ENCODE measurements at places on chromosomes 6 and 20.
A peak's percentile ranks its signal among the peaks of the same experiment; 100 is the strongest.

GRCh38 chr20:8215361-8215781, 83.3 kb downstream of the PLCB1 start:
- no peak for DNase-seq

GRCh38 chr6:147716434-147716833, 207.9 kb downstream of the SAMD5 start:
- no peak for DNase-seq

DNA sequence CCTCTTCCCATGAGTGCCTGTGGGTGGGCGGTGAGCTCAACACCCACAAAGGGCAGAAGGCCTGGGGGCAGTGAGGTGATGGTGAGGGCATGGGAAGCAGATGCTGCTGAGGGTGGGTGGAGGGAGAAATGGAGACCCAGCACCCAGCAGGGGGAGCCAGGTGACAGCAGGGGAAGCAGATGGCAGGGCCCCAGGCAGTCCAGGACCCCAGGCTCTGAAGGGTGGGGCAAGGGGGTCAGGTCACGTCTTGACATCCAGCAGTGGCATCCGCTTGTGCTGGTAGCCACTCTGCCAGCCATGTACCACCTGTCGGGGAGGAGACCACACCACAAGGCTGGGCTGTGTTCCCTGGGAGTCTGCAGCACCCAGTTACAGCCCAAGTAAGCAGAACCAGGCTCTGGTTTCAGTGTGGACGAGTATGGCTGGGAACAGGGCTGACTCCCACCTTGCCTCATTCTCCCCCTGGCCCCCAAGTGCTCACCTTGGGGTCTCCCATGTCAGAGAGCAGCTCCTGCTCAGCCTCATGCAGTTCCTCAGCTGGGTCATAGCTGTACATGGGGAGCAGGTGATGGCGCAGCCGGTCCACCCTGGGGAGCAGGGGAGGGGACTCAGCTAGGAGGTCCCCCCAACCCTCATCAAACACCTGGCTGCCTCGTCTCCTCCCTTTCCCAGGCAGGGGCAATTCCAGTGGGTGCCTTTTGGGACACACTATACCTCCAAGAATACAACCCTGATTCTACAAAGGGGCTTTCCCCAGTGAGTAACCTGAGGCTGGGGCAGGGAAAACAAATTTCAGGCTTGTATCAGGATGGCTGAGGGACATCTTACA, 2.0 kb downstream of the SMIM29 start:
- no peak for DNase-seq

DNA sequence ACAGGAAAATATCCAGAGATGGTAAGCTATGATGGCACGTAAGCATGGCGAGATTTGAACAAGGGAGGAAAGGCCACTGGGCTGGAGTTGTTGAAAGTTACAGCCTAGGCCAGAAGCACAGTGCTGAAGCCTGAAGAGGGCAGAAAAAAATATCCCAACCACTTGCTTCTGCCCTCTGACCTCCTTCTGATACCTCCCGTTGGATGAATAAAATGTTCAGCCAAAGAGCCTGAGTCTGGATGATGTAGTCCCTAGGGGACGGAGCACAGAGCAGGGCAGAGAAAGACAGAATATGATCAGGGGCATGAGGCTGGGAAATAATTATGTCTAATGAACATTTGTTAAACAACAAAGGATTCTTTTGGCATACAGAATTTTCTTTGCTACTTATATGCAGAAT, 19.7 kb downstream of the KLHL31 start:
- DNase-seq = no peak

DNA sequence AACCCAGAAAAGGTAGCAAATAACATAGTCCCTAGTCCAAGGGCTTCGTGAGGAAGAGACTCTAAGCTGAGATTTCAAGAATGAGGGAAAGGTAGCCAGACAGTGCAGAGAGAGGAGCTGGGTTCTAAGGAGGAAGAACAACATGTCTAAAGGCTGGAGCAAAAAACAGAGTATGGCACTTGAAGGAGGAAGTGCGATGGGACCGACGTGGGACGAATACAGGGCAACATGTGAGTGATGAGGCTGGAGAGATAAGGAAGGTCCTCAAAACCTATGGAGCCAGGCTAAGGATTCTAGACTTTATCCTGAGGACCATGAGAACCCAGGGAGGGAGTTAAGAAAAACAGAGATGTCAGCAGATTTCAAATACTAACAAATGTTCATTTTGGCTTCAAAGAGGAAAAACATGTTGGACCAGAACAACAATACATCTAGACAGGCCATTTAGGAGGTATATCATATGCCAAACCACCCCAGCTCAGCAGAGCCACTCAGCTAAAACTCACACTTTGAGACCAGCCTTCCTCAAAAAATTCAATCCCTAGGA, 17.5 kb downstream of the ATXN1 start:
- DNase-seq = no peak

DNA sequence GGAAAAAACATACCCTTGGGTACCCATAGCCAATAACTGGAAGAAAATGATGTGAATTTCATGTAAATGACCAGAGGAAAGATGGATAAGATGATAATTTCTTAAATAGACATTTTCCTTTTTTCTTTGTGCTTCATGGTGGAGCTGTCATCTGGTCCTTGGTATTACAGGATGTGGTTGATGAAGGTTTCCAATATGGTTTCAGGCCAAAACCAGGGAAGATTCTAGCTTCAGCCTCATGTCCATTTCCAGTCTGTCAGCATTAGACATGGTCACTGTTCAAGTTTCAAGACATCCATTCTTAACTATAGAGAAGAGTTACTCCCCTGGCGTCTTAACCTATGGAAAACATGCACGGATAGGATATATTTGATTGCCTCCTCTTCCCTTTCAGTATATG, 63.6 kb downstream of the SSR1 start:
- no peak for DNase-seq

DNA sequence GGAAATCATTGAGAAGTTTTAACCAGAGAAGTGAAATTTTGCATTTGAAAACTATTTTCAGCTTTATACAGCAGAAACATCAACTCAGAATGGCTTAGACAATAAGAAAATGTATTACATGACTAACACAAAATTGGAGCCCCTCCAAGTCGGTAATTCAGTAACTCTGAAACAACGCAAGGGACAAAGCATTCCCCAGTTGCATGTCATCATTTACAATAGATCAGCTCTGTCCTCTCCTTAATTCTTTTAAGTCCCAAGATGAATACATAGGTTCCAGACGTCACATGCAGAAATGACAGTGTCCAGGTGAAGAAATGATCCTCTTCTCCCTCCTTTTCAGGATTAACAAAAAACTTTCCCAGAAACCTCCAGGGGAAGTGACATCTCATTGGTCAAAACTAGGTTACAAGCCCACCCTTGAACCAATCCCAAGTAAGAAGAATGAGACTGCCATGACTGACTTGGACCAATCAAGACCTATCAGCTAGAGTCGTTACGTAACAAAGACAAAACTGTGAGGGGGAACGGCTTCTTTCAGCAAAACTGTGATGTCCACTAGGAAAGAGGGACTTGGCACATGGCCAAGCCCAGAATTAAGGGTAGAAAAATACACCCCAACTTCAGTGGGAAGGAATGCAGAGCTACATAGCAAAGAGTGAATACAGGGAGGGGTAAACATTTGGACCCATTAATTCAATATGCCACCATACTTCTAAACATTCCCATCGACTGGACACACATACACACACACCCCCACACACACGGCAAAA, 149.8 kb upstream of the PRND start:
- DNase-seq = no peak

DNA sequence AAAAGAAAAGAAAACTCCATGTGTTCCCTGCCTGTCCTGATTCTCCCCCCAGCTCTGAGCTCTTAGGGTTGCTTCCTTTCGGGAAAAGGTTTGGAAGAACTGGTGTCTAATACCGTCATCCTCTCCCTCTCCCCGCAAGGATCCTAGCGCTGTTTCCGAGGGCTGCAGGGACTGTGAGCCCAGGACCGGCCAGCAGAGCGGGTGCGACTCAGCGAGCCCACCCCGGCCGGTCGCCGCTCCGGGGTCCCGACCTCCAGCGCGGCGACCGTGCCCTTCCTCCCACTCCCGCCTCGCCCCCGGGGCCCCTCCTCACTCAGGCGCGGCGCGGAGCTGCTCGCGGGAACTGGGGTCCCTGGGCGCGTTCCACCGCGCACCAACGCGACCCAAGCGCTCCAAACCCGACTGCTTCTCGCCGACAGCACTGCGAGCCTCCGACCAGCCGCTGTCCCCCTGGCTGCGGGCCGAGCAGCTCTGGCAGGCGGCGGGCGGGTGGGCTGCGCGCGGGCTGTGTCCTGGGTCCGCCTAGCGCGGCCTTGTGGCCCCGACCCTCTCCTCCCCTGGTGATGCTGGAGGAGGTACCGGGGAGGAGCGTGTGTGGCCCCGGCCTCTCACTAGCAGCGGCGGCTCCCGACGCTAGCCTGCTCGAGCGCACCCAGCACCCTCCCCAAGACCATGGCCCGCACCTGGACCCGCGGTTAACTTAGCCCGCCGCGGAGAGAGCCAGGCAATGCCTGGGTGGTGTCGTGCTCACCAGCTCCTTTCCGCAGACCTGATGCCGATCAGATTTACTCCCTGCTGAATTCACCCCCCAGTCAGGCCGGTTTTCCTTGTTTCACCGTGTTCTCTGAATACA, at the start of gene PLA2G7:
TSS of gene PLA2G7 (minus strand) at position 509 of the 853 bp plus-strand sequence. CDS start 12,484 bp downstream, outside the sequence.
- no peak for DNase-seq

DNA sequence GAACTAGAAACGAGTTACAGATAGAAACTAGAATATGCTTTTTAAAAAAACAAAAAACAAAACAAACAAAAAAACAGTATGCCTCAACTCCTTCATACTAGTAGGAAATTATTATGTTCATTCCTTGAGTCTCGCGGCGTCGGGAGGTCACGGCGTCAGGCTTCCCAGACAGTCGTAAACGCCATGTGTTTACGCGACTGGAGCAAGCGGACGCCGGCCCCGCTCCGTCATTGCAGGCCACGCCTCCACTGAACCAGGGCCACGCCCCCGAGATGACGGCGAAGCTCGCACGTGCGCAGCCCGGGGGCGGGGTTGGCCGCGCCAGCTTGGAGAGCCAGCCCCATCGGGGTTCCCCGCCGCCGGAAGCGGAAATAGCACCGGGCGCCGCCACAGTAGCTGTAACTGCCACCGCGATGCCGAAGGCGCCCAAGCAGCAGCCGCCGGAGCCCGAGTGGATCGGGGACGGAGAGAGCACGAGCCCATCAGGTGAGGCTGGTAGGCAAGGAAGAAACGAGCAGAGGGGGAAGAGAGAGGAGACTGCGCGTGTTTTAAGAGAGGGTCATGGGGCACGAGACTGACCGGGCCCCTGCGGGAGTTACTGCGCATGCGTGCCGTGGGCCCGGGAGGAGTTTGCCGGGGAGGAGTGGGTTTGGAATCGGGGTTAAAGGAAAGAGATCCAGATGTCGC, at the start of gene ABCF1:
TSS of gene ABCF1 (plus strand) at position 368 of the 687 bp plus-strand sequence. CDS start at position 414, 46 bp downstream.
- peak; percentile 75 for DNase-seq

DNA sequence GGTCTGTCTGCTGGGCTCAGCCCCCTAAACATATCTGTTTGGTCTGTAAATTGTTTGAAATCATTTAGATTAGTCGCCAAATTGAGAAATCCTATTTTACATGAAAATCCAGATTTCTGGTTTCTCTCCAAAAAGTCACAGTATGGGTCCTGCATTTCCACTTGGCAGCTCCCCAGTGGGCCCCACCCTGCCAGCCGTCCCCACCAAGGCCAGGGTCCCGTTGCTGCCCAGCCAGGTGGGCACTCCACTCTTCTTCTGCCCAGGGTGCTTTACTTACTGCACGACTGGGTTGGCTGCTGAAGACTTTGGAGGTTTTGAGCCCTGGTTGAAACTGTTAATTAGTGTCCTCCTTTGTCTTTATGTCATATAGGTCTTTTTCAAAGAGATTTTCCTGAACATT, 50.4 kb downstream of the ARFGEF2 start:
- no peak for DNase-seq

DNA sequence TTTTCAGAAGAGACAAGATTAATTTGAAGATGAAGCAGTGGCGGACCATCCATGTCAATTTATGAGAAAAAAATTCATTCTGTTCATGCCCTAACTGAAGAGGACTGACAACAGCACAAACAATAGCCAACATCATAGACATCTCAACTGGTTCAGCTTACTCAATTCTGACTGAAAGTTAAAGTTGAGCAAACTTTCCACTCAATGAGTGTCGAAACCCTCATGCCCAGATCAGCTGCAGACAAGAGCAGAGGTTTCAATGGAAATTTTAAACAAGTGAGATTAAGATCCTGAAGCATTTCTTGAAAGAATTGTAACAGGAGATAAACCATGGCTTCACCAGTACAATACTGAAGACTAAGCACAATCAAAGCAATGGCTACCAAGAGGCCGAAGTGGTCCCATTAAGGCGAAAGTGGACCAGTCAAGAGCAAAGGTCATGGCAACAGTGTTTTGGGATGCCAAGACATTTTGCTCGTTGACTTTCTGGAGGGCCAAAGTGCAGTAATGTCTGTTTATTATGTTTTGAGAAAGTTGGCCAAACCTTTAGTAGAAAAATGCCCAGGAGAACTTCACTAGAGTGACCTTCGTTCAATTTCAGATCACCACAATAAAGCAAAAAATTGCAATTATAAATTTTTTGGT, 6.1 kb upstream of the SFT2D1 start:
- no peak for DNase-seq

GRCh38 chr6:46320505-46320904, 149.7 kb upstream of the ENPP5 start:
- no peak for DNase-seq

- DNase-seq = no peak
These were observed 177.8 kb upstream of the PLCB4 start for GRCh38 chr20:8891039-8891438.

DNA sequence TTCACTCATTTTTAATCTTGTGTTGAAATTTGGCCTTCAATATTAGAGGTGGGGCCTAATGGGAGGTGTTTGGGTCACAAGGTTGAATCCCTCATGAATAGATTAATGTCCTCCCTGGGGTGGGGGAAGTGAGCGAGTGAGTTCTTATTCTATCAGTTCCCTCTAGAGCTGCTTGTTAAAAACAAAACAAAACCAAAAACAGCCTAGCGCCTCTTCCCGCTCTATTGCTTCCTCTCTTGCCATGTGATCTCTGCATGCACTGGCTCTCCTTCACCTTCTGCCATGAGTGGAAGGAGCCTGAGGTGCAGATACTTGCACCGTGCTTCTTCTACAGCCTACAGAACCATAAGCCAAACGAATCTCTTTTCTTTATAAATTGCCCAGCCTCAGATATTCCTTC, 89.6 kb upstream of the SLC35F1 start:
- DNase-seq = no peak

DNA sequence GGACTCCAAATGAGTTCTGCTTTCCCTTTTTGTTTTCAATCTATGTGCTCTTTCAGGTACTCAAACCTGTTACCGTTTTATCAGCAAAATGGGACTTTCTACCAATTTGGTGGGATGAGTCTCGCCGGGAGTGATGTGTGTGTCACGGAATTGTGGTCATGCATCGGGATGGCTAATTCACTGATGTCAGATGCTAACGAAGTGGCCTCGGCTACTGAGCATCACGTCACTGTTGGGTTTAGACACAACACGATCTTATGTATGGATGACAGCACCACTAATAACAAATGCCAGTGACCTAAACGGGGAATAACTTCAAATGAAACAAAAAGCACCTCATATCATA, 1.6 kb upstream of the PCK1 start:
- no peak for DNase-seq

DNA sequence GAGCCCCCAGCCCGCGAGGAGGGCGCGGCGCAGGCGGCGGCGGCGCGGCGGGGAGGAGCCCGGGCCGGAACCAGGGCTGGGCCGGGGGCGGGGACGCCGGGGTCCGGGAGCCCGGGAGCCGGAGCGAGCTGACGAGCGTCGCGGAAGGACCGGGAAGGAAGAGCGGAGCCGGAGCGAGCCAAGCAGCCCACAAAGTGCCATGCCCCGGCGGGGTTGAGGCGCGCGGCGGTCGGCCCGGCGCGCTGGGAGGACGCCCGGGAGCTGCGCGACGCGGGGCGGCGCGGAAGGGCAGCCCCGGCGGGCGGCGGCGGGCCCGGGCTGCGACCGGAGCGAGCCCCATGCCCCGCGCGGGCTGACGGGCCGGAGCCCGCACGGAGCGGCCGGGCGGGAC, 289 bp downstream of the FOXP4 start:
- no peak for DNase-seq

GRCh38 chr6:52000064-52000463, 87.3 kb downstream of the PKHD1 start:
- no peak for DNase-seq

All from AG09309 (cell line).